ENCODE measurements at places on chromosomes 7 and 10.

DNA sequence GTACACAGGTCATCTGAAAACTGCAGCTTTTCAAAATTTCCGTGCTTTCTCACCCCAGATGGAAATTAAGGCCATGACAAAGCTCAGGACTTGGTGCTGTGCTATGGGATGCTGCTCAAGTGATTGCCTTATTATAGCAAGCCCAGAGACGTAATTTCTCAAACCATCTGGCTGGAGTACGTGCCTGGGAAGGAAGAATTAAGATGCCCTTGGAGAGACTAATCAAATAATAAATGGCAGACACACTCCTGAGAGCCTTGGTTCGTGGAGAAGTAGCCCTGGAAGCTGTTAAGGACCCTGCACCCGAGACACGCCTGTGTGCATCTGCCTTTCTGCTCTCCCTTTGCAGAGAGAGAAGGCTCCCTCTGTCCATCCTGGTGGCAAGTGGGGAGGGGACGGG lies 38.3 kb upstream of the PRLHR start:
- DNase-seq = no peak

DNA sequence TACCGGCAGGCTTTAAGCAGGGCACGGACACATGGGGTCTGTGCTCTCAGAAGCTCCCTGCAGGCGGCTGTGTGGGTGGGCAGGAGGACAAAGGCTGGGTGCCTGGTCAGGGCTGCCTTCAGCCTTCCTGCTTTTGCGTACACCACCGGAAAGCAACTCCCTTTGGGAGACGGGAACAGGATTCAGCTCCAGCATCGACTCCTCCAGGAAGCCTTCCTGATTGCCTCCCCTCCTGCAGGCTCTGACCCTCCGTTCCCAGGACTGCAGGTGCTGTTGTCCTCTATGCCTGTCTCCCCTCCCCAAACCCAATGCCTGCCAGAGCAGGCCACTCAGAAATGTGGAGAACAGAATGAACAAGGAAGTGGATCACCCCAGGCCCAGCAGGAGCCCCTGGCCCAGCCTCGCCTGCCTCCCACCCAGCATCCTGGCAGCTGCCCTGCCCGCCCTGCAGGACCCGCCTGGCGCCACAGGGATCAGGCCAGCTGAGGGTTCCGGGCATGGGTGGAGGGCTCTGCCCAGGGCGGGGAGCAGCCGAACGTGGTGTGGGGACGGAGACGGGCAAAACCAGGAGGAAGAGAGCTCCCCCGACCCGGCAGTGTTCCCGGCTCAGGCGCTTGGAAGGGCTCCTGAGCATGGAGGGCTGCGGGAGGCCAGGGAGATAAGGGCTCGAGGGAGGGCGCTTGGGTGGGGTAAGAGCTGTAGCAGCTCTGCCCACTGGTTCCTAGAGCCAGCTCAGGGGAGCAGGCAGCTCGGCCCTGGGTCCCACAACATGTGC lies 6.2 kb upstream of the ELN start:
- no peak for DNase-seq

GRCh38 chr7:108136191-108136688 lies 6.1 kb upstream of the LAMB4 start:
- no peak for DNase-seq

GRCh38 chr7:21261627-21262594 lies 166.0 kb upstream of the SP4 start:
- peak; percentile 29 for DNase-seq

DNA sequence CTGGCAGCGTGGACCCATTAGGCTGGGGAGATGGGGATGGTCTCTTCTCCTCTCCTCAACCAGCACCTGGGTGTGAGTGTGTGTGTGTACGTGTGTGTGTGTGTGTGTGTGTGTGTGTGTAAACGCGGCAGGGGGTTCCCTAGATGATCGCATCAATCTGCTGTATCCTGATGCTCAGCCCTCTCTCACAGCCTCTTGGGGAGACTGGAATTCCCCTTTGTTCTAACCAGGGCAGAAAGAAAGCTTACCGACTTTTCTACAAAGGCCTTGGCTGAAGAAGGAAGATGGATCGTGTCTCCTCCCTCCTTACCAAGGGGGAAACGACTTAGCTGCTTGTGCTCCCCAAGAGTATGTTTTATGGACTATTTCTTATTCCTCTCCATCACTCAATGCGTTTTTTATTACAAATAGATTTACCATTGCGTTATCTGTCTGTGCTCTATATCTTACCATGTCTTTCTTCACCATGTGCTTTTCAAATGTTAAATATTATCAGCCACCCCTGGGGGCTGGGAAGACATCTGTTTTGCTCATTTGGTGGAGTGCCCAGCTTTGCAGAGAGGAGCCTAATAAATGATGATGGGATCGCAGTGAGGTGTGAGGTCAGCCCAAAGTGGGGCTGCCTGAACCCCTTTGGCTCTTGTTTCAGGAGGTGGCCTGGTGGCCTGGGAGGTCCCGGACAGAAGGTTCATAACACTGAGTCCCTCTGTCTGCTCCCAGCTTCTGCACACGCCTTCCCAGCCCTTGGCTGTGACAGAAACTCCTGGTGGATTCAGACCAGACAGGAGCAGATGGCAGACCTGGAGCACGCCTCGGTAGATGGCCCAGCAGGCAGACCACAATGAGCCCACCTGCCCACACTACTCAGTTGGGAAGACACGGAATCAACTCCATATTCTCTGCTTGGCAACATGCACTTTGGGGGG lies 262.0 kb downstream of the PRPF18 start:
- no peak for DNase-seq

GRCh38 chr10:122325235-122325634 lies 49.3 kb upstream of the PLEKHA1 start:
- DNase-seq = no peak

DNA sequence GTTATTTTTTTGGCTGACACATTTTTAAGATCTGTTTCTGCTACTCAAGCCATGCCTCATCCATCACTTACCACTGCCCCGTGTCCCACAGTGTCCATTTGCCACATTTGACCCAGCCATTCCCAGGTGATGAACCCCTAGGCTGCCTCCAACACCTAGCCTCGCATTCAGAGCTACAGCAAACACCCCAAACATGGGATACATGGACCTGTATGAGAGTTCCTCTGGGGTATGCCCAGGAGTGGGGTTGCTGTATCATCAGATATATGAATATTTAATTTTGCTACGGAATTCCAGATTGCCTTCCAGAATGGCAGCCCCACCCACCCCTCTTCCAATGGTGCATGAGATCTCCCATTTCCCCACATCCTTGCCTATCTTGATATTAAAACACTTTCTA lies 190.1 kb upstream of the RNF32 start:
- DNase-seq = no peak

DNA sequence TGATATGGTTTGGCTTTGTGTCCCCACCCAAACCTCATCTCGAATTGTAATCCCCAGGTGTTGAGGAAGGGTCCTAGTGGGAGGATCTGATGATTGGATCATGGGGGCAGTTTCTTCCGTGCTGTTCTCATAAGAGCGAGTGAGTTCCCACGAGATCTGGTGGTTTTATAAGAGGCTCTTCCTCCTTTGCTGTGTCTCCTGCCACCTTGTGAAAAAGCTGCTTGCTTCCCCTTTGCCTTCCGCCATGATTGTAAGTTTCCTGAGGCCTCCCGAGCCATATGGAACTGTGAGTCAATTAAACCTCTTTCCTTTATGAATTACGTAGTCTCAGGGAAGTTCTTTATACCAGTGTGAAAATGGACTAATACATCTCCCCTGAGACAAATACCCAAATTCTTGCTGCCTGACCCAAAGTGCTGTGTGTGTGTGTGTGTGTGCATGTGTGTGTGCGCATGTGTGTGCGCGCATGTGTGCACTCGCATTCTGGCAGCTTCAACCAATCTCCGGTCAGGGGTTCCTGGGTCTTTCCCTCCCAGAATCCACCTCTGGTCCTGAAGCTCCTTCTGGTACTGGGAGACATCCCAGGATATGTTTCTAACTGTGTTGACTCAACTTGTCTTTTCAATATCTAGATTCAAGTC lies 98.1 kb upstream of the LRRC4 start:
- no peak for DNase-seq

GRCh38 chr10:88507826-88508453 lies 75.2 kb downstream of the RNLS start:
- no peak for DNase-seq

GRCh38 chr7:45646996-45647825 lies 73.0 kb downstream of the ADCY1 start:
- DNase-seq = no peak

DNA sequence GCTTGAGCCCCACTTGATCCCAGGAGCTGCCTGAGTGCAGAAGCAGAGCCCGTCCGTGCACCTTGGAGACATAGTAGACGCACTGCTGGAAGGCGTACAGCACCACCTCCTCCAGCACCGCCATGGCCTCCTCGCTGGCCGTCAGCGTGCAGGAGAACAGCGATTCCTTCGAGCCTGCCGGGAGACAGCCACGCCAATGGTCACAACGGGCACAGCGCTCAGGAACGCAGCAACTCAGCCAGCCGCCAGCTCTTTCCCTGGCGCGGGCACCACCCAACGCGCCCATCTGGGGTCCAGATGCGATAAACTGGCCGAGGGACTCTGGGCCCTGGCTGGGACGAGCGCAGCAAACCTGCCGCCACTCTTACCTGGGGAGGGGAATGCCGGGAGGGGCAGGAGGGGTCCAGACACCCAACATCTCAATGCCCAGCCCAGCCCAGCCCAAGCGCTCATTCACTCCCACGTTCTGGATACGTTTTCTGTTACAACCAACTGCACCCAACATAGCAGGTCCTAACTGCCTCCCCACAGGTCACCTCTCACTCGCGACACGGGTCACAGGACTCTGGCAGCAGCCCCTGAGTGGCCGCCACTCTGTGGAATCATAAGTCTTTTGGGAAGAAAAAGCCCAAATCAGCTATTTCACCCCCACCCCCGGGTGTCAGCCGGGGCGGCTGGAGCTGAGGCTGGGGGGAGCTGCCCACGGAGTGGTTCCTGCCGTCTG lies 41.9 kb downstream of the AP5Z1 start:
- DNase-seq = no peak

DNA sequence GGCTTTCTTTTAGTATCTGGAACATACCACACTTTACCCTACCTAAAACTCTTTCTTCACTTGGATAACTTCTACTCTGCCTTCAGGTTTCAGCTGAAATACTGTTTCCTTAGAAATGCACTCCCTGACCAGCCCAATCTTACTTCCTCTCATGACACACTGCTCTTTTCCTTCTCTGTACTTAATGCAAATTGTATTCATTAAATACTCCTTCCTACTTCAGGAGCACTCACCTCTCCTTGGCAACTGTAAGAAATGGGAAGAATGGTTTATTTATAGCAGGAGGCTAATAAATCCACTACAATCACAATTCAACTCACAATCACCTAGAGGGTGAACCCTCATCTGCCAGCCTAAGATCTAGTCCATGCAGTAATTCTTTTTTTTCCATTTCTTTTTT lies 15.2 kb downstream of the ZCWPW1 start:
- no peak for DNase-seq

DNA sequence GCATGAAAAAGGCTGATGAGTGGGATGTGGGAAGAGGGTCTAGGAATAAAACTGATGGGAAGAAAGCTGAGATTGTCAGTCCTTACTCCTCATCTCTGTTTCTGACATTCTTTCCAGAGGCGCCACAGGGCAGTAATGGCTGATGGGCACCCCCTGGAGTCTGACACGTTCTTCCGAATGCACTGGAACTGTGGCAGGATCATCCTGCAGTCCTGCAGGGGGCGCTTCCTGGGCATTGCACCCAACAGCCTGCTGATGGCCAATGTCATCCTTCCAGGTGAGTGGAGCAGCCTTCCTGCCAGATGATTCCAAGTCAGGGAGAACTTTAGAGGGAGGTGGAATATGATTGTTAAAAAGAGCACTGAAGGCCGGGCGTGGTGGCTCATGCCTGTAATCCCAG lies 4.8 kb downstream of the FSCN3 start:
- no peak for DNase-seq

GRCh38 chr7:107854989-107855388 lies 36.0 kb upstream of the DLD start:
- no peak for DNase-seq

GRCh38 chr10:64039198-64039597 lies 518.0 kb downstream of the REEP3 start:
- no peak for DNase-seq

DNA sequence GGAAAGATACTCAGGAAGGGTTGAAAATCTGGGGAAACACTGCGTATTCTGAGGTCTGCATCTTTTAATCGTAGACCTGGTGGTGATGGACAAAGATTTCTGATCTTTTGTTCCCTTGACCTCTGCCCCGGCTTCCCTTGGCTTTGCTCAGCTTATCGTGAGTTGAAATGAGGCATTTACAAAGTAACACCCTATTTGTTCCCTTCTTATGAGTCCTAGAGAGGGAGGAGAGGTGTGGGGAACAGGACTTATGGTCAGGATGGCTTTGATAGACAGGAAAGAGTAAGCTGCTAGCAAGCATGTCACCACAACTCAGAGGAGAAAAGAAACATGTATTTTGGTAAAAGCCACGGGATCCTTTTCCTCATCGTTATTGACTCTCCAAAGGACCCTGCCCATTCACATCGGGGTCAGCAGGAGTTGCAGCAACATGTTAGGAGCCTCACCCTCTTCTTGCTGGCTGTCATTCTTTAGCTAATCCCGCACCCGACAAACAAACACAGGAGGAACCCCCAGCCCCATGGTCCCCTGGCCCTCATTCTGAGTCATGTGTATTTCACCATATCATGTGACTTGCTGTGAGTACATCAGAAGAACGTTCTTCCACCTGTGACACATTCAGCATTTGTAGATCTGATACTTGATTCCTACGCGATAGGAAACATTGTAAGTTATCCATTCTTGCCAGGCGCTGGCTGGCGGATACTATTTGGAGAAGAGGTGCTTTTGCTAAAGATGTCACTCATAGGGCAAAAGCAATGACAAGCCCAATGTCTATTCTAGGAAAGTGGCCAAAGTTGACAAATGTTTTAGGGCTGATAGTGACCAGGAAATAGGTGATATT lies 170.1 kb downstream of the RTKN2 start:
- DNase-seq = no peak

GRCh38 chr10:83459124-83459523 lies 680.2 kb upstream of the GHITM start:
- no peak for DNase-seq

- no peak for DNase-seq
Observed at GRCh38 chr7:43077285-43077684, 35.2 kb upstream of the HECW1 start.

GRCh38 chr10:12418000-12418399 lies 68.7 kb downstream of the CAMK1D start:
- DNase-seq = no peak
